ENCODE measurements at places on chromosomes 16 and 17. TPM values are rescaled to one million over a fixed set of nuclear protein-coding genes. Genes with fewer than 3 reads are reported as not detected.

C17orf78 gene
- 6.0 TPM for polyA plus RNA-seq

JPH3 gene
- polyA plus RNA-seq: 2.2 TPM

FBXO39 gene
- polyA plus RNA-seq: 1.8 TPM

GRCh38 chr17:46853896-46854444 is 2.6 kb downstream of the WNT9B start:
- no peaks in the 10 kb centered on the region for H3K36me3 ChIP-seq
- H3K27me3 ChIP-seq: peaks cover 36% of the 10 kb centered on the region
- H3K27ac ChIP-seq: no peak overlapping the region
- H3K4me1 ChIP-seq: peaks cover 12% of the 10 kb centered on the region
- DNase-seq: no peak

DNA sequence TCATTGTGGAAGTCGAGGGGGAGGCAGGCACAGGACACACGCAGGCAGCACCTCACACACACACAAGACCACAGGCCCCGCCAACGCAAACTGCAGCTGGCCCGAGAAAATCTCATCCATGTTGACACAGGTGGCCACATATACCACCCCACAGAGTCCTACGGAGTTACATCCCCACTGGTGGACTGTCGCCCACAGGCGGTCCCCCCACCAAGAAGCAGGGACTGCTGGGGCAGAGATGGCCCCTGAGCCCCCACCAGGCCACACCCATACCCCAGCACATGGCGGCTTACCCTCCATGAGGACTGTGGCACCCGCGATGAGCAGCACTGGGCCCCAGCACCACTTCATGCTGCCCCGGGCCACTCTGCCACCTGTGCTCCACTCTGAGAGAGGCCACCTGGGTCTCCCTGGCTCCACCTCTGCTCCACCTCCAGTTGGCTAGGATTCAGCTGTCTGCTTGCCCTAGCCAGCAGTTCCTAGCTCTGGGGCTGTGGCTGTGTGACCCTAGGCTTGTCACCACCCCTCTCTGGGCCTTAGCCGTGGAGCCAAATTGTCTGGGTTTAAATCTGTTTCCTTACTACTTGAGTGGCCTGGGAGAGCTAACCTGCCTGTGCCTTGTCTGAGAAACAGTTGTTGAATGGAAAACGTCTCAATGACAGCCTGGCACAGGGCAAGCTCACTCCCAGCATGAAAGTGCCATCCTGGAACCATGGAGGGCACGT is at the start of gene PRSS53:
Gene PRSS53 (minus strand): TSS at position 485 of the 725 bp plus-strand sequence. CDS start 134 bp downstream, at position 351.
- H3K27me3 ChIP-seq: no peaks in the 10 kb centered on the region
- no peak within 1 kb of the TSS for H3K4me3 ChIP-seq
- peaks cover 31% of the 10 kb centered on the region for H3K36me3 ChIP-seq
- H3K27ac ChIP-seq: no peak within 1 kb of the TSS
- DNase-seq: no peak
